ENCODE measurements at places on chromosomes 3 and 15.

- DNase-seq = no peak
These were observed 495 bp upstream of the NXPE3 start for GRCh38 chr3:101778385-101779046.

GRCh38 chr15:46956881-46957280, 760.4 kb upstream of the SEMA6D start:
- DNase-seq = no peak

DNA sequence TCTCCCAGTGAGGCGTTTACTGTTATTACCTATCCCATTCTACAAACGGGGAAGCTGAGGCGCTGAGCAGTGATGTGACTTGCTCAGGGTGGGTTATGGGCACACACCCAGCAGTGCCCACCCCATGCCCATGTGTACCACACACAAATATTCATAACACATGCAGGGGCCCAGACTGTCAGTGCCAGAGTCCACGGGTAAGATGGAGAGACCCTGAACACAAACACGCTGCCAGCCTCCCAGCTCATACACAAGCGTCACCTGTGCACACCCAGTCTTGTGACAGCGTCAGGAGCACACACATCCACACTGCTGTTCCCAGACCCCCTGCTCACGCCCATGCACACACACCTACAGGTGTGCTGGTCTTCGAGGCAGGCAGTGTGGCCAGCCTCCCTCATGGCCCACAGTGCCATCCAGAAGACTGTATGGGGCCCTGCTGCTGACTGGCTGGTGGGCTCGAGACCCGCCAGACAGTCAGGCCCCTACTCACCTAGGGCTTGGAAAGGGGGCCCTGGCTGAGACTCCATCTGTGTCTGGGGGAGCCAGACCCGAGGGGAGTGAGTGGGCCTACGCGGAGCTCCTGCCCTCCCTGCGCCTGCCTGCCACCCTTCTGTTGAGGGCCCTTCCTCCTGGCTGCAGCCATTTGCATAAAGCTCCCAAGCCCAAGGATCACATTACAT, 39.4 kb downstream of the DNAJB8 start:
- no peak for DNase-seq

DNA sequence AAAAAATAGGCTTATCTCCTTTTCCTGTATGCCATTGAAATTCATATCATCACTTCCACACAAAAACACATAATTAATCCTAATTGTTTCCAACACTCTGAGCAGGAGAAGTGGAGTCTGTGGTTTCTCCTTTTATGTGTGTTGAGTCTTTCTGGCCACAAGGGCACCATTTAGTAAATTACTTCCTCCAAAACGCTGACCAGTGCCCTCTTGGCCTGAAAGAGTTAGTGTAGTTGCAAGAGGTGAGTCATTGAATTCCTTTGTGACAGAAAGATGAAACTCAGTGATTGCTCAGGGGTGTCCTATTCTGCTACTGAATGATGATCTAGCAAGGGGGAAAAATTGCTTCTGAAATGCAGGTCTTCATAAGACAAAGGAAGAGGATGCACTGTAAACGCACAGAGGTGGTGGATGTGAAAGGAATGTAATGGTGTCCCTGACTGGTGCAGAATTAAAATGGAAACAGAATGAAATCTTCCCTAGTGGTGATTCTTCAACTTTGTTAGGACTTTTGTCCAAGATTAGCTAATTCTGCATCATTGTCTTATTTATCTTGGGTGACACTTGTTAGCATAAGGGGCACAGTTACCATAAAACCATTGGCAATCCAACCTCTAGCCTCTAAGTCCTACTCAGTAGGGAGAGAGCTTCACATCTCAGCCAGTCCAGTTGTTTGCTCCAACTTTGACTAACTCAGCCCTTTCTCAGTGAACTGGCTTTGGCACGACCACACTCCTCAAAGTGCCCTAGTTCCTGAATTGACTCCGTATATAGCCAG, 208.4 kb upstream of the NANOGP8 start:
- DNase-seq = no peak

- DNase-seq = peak; percentile 74
These were observed 41.7 kb upstream of the CAPN7 start for GRCh38 chr3:15164340-15164739.

GRCh38 chr3:1131166-1131565, 38.3 kb downstream of the CNTN6 start:
- no peak for DNase-seq

DNA sequence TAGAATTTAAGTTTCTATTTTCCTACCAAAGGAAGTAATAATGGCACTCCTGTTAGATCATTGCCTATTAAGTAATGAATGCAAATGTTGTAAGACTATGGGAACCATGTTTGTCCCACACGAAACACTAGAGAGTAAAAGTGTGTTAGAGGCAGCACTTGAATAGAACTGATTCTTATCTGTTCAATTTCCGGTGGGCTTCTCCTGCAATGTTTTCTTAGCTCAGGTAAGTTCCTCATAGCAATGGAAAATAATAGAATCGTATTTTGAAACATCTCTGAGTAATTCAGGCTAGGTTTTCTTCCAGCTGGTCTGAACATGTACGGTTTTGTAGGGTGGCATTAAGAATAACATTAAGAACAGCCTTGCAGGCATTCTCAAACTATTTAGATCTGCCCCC, 145.3 kb upstream of the LIPC start:
- DNase-seq = no peak

GRCh38 chr3:41684797-41685735, 276.8 kb downstream of the ULK4 start:
- no peak for DNase-seq

GRCh38 chr15:63971427-63971805, 74.9 kb downstream of the DAPK2 start:
- no peak for DNase-seq

DNA sequence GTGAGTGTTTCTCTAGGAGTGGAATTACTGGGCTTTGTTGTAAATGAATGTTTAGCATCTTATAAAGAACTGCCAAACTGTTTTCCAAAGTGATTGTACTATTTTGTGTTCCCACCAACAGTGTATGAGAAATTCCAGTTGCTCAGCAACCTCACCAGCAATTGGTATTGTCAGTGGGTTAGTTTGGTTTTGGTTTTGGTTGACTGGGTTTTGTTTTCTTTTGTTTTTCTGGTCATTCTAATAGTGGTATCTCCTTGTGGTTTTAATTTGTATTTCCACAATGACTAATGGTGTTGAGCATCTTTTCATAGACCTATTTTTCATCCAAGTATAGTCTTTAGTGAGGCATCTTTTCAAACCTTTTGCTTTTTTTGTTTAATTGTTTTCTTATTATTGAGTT, 27.1 kb downstream of the FILIP1L start:
- no peak for DNase-seq

GRCh38 chr3:129065016-129065719, 4.6 kb downstream of the GP9 start:
- DNase-seq = no peak

DNA sequence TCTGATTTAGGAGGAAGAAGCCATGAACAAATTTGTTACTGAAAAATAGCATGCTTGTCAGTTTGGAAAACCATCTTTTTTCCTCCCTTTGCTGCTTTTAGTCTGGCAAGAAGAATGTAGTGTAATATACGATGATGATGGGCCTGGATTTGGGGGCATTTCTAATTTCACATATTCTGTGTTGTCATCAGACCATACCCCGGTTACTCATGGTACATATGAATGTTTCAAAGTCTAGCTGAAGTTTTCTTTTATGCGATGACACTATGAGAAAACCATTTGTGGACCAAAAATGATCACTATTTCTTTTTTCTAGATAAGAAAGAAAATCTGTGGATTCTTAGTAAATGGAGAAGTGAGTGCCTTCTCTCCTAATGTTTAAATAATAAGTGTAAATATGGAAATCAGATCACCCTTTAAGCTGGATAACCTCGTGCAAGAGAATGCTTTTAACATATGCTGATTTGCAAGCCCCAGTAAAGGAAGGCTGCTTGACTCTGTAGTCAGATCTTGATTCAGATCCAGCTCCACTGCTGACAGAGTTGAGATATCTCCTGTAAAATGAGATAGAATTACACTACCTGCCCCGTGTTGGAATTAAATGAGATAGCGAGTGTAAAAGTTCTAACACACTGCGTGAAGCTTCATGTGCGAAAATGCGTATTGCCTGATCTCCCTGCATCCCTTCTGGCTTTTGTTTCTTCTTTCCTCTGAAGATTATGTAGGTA, 3.0 kb downstream of the MEF2A start:
- no peak for DNase-seq

- DNase-seq = no peak
These were observed 53.7 kb downstream of the DNAJB8 start for GRCh38 chr3:128413003-128413370.

- peak; percentile 25 for DNase-seq
These were observed 110.3 kb upstream of the ALDH1A3 start for GRCh38 chr15:100769043-100769974.

GRCh38 chr3:141356046-141356445, 12.3 kb upstream of the ZBTB38 start:
- DNase-seq = no peak

DNA sequence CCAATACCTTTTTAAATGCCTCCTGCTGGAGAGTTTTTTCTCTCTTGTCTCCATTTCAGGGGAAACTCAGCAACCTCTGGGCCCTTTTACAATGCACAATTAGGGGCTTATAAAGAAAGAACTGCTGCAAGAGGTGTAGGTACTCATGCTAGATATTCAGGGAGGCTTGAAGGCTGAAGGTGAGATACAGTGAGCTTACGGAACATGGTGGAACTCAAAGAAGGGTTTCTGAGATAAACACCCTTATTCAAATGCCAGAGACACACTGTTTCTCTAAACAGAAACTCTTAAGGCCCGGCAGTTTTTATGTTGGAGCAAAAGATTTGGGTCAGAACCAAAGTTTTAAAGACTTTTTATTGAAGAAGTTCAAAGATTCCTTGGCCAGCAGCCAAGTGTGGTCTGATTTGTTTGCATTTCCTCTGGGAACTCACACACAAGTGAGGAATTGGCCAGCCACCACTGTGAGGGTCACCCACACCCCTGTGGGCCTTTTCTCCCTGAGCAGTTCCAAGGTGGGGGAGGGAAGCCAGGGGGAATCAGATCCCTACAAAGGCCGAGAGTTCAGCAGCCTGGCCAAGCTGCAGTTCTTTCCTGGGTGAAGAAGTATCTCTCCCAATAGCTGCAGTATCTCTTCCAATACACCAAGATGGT, 47.8 kb downstream of the TNFAIP8L3 start:
- DNase-seq = peak; percentile 49

GRCh38 chr3:53198256-53198977, 37.4 kb downstream of the PRKCD start:
- no peak for DNase-seq

GRCh38 chr15:30042556-30042955, 40.2 kb upstream of the GOLGA8J start:
- DNase-seq = no peak

DNA sequence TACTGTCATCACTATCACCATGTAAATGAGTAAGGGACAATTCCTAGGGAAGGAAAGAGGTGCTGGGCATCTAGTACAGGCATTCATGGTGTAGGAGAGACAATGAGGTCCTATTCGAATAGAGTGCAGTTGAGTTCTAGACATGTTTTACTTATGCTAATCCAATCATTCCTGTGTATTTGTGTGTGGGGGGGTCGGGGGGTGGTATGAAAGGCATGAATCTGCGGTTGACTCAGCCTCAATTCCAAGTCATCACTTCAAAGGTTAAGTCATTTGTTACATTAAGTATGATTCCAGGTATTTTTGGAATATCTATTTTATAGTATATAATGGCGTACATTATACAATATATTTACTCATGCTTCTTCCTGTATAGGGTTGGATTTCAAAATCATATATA, 163.1 kb upstream of the GALNT15 start:
- DNase-seq = no peak

DNA sequence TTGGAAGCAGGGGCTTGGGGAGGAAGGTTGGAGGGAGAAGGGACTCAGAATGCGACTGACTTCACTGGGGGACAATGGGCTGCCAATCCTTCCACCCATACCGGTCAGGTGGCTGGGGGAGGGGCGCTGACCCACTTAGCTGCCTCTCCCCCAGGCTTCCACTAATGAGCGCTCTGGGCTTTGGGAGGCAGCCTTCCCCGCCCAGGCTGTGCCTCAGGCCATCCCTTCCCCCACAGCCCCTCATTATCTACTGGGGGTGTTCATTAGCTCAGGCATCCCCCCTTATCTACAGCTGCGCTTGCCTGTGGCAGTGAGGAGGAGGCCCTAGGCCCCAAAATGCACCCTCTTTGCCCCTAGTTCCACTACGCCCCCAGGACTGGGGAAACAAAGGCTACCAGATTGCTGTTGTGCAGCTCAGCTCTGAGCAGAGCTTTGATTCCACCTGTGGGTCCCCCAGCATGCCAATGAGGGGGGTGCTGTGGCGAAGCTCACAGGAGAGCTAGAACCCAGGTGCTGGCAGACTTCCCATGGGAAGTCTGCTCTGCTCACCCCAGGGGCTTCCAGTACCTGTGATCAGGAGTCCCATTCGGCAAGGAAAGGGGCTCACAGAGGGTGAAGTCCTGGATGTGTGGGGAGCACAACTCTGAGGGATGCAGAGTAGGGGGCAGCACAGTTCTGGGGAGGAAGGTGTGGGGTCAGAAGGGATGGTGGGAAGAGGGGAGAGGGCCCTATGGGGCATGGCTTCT, 29.4 kb upstream of the SEMA3F start:
- peak; percentile 79 for DNase-seq

DNA sequence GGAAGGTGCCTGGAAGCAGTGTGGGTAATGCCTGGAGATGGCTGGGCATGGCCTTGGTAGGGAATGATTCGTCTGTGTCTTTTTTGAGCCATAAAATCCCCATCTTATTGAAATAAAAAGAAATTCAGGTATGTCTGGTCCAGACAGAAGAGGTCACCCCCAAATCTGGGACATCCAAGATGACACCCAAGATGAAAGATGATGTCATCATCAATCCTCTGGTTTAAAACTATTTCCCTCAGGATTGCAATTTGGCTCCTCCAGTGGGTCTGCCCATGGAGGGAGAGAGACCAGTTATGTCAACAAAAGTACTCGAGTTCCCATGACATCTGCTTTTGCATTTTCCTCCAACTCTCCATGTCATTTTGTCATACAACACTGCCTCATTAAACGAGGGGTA, 16.7 kb upstream of the CCR9 start:
- no peak for DNase-seq

GRCh38 chr3:53939813-53940212, 48.2 kb upstream of the SELENOK start:
- DNase-seq = no peak

DNA sequence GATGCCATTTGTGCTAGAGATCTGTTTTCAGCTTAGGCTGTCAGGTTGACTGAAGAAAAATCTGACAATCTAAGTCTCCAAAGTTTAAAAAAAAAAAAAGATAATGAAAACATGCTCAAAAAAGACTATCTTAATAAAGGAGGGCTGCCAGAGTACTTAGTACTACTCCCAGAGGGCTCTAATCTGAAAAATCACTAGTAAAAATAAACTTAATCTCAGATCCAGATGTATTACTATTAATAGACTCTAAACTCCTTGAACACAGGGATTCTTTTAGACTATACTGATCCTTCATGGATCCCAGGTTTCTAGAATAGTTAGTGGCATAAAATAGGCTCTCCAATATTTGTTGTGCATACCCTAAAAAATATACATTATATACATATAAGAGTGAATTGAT, 34.0 kb downstream of the TOPBP1 start:
- DNase-seq = no peak

All from kidney (tissue), 22 donors.